Naive thymus-derived CD8-positive, alpha-beta T cell (primary cell): ENCODE measurements at places on chromosomes 12 and 14.

DNA sequence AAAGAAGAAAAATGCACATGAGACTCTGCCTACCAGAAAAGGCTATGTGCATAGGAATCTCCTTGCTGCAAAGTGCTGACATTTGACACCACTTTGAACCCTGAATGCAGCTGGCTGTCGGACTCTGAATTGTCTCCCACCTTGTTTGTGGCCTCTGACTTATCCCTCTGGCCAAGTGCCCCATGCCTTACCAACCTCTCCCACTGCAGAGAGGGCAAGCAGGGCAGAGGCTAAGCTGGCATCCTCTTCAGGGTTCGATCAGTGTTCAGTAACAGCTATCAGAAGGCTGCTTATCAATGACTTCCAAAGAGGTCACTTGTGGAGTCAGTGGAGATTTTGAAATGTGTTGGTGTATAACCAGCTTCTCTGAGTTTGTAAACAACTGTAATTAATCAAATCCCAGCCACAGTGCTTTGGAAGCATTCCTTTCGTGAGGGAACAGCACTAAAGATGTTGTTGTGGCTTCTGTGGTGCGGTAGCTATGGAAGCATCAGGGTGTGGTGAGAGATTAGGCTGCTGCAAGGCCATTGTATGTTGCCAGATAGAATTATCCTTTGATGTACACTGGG is 22.6 kb upstream of the BMP4 start:
- no peak for DNase-seq

- DNase-seq, result no peak
These were observed 13.9 kb downstream of the KRT7 start for GRCh38 chr12:52246720-52247621.

DNA sequence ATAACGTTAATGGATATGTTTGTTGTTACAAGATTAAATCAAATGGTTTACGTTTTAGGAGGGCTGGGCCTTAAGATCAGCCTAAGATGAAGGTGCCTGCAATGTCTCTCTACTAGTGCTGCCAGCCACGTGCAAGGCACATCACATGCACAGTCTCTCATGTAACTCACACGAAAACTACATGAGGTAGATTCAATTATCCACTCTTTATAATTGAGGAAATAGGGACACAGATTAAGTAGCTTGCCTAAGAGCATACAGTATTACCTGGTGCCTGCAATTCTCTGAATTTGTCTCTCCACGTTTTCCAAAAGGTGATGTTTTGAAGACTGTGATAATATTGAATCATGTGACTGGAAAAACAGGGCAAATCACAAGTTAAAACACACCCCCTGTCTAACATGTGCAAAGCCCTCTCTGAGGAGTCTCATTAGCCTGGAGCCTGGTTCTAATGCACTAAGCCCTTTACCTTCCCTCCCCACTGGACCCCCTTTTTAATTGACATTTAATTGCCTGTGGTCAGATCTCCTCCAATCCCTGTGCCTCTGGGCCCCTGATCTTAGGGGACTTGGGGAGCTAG is 14.6 kb upstream of the ATP2A2 start:
- DNase-seq, result no peak

GRCh38 chr12:48005001-48005749 is 899 bp upstream of the COL2A1 start:
- DNase-seq, result no peak

DNA sequence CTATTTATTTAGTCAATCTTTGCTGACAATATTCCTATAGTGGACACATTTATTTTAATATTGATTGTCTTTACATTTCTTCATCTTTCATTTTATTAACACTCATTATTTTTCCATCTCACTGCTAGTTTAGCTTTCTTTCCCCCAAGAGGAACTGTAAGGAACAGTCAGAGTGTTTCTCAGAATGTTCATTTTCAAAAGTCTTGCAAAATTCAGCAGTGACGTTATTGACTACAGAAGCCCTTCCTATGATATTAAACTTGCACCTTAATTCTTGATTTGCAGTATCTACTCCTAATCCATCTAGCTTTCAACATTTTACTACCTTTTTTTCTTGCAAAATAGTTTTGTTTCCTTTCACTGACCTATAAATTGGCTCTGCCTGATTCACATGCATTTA is 13.0 kb downstream of the CLEC2B start:
- DNase-seq, result no peak

- no peak for DNase-seq
These were observed 666.6 kb downstream of the DIO2 start for GRCh38 chr14:79544698-79545070.

- no peak for DNase-seq
These were observed 93.4 kb downstream of the PHLDA1 start for GRCh38 chr12:75938189-75938588.

GRCh38 chr14:67241411-67242167 is at the start of gene PALS1:
PALS1 (plus strand) TSS chr14:67241435; CDS start chr14:67279171, 37,736 bp downstream.
- no peak for DNase-seq

DNA sequence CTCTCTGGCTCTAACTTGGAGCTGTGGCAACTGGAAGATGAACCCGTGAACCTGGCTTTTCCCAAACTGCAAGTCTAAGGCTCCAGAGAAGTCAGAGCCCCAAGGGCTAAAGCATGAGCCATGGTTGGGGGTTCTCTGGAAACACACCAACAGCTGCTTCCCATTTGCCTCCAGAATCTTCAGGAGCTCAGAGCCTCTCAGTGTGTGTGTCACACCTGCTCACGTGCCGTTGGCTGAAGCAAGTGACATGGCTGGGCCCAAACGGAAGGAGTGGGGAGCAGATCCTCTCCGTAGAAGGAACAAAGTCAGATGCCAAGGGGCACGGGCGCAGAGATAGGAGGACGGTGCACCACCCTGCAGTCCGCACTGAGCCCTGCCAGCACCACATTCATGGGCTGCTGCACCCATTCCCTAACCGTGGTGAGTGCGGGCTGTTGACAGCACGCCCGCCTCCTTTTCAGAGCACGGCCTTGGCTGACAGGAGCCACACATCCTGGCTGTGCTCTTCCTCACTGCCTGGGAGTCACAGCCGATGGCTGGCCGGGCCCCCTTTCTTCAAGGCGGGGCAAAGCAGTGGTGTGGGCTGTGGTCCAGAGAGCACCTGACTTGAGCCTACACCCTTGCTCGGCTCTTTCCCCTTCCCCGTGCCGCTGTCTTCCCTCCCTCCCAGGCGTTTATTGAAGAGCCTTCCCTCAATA is 16.6 kb upstream of the TRAF3 start:
- no peak for DNase-seq
